Cardiac fibroblast (primary cell): ENCODE measurements at places on chromosomes 1 and 21.

DNA sequence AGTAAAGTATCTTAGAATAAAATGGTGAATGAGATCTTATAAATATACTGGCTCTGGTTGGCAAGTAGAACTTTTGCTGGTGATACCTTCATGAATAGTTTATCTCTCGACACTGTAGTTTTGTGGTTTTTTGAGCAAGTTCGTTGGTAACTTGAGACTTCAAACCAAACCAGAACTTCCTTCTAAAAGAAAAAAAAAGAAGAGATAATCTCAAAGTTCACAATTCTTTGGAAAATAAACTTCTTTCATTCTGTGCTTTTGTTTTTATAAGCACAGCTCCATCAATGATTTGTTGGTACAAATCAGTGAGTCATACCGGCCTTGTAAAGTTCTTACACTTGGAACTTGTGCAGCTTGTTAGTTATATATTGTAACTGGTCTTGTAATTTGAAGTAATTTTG is 2.3 kb downstream of the HIPK1 start:
- DNase-seq, result peak; percentile 65

GRCh38 chr1:37113285-37113997 is 79.1 kb upstream of the GRIK3 start:
- no peak for DNase-seq

DNA sequence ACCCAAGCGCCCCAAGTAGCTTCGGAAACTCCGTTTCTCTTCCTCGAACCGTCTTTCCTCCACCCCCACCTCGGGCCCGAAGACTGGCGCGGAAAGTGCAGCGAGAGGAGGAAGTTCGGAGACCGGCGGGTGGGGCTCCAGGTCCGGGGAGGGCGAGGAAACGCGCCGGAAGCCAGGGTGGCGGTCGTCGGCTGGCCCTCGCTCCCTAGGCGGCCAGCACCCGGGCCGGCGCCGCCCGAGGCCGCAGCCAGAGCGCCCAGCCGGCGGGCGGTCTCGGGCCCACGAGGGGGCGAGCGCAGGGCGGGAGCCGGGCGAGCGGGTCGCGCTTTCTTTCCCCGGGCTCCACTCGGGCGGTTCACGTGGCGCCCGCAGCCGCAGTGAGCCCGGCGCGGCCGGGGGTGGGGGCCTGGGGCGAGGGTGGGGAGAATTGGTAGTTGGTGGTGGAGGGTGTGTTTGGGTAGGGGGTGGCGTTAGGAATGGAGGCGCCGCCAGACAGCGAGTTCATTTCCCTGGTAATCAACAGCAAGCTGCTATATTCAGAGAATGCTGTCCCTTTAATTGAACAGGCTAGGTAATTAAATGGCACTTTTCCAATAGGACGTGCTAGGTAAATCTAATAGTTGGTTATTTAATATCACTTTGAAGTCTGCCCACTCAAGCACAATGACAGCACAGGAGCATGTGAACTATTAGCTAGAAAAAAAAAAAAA is 6.7 kb downstream of the LMO4 start:
- peak; percentile 51 for DNase-seq

- peak; percentile 13 for DNase-seq
These were observed 20.0 kb downstream of the SERTAD4 start for GRCh38 chr1:210252621-210253051.

- DNase-seq, result no peak
These were observed 31.4 kb downstream of the STPG1 start for GRCh38 chr1:24382165-24382577.

GRCh38 chr1:109133815-109134214 is 19.9 kb downstream of the ELAPOR1 start:
- DNase-seq, result no peak

DNA sequence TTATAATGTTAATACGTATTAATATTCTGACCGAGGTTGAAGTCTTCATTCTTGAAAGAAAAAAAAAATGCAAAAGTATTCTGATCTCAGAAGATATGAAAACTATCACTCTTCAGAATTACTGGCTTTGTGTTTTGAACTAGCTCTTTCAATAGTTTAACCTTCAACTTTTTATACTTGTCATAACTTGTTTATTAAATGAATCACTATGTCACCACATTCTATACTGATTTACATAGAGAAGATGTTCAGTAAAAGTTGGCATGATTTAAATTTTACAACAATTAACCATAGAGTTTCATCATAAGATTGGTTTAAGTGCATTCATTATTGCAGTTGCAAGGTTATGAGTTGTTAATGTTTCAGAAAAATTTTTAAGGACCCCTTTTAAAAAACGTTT is 57.3 kb downstream of the HS2ST1 start:
- no peak for DNase-seq

DNA sequence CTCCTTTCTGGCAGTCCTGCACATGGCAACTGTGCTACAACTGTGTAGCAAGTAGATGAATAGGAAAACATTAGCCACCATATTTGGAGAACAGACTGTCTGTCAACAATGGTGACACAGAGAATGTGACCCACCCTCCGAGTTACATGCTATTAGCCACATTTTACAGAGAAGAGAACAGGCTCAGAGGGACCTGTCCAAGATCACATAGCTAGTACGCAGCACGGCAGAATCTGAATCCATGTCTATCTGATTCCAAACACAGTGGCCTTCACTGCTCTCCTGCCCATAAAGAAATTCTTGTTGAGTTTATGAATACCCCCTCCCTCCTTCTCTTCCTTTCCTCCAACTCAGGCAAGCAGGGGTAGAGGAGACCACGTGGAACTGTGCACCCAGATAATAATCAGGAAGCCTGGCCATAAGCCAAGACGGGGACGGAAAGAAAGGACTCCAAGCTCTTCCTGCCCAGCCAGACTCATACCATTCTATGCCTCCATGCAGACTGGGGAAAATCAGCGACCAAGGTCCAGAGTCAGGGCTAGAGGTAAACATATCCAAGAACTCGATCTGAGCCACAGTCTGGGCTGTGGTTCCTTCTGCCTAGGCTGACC is 78.8 kb downstream of the TRABD2B start:
- DNase-seq, result no peak

DNA sequence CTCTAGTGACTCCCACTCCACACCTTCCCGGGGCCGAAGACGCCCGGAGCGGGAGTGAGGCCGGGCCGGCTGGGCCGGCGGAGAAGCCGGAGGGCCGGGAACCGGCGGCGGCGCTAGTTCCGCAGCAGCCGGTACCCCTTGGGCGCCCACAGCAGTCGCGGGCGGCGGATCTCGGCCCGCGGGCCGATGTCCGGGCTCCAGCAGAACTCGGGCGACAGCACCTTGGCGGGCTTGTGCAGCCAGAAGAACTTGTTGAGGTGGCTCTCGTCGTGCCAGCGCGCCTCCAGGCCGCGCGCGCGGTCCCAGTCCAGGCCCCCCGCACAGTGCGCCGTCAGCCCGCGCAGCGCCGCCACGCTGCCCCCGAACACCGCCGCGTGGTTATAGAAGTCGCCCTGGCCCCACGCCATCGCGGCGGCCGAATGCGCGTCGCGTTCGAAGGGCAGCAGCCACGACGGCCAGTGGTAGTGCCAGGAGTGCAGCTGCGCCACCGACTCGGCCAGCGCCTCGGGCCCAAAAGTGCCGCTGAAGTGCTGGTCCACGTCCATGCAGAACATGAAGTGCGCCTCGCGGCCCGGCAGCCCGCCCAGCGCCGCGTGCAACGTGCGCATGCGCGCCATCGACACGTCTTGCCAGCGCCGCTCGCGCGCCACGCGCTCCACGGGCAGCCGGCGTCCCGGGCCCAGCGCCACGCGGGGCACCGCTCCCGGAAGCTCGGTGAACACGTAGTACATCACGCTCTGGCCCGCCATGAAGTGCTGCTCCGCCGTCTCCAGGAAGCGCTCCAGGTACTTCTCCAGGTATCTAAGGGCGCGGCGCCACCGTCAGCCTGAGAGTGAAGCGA is 14.0 kb downstream of the A3GALT2 start:
- no peak for DNase-seq

DNA sequence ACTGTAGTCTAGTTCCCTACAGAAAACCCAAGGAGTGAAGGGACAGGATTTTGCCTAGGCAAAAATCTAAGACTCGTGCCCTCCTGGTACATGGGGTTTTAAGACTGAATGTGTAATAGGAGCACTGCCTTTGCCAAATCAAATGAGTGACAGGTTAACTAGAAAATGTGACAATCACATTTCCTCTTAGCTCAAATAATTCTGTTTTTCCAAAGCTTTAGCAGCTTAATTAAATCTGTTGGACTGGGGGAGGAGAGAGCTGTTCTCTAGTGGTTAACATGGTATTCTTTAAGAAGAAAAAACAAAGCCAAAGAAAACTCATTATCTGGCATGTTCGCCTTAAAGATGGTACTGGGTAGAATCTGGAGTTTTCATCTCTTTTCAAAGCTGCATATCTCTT is 12.6 kb downstream of the FNDC5 start:
- DNase-seq, result no peak

DNA sequence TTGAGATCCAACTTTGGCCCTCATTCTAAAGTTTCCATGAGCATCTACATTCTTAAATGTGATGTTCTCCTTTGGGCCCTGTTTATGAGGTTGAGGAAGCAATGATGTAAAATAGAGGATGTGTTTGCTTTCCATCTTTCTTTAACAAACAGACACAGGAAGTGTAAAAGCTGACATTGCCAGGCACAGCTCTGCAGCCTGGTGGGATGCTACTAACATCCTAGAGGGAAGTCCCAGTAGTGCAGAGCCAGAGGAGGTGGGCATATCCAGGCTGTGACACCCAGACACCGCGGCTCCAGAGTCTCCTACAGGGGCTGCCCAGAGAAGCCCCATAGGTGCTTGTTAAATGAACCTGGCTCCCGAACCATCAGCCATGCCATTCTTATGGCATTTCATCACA is 16.2 kb downstream of the OLFML2B start:
- no peak for DNase-seq

DNA sequence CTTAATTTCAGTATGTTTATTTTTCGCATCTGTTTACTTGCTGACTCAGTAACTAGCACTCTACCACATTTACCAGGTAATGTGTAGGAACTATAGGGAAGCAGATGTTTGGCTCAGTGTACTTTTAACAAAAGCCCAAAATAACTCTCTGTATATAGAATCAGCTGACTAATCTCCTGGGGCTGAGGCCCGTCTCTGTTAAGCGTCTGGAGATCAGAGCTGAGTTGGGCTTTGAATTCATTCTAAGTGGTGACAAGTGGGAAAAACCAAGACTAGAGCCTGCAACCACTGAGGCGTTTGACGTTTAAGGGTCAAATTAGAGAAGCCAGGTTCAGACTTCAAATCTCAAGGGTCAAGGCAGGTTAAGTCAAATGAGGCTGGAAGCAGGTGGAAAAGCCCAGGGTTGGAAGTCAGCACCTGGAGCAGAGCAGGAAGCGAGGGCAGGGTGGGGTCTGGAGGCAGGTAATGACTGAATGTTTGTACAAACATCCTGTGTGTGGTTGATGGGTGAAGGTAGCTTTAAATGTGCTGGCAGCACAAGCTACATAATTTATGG is 56.8 kb upstream of the LYST start:
- DNase-seq, result peak; percentile 61

DNA sequence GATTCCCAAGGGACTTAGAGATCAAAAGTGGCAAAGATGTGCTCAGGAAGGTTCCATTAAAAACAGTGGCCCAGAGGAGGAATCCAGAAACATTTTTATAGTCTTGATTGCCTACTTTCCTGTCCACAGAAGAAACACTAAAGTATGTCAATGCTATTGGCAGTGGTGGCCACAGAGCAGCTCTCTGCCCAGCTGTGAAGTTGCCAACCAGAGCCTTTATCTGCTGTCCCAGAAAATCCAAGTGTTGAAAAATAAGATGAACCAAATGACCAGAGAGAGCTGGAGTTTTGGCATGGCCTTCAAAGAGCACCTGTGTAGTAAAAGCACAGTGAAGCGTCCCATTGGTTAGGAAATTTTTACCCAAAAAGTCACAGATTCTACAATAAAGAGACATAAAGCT is 181.2 kb downstream of the TGFBR3 start:
- no peak for DNase-seq

DNA sequence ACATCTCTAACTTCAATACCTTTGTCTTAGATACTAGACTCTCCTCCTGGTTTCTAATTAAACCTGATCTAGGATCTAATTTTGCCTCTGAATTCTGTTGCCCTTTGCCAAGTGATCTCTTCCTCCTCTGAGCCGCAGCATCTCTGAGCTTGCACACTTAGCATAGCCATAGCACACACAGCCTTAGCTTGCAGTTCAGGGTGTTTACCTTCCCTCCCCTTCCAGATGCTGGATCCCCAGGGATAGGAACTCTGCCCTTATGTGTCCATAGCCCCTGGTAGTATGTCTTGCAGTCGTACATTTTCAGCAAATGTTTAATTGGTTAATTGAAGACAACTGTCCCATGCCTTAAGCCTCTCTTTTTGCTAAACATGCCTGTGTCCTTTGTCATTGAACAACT is 30.3 kb downstream of the SELL start:
- DNase-seq, result no peak

- DNase-seq, result no peak
These were observed 63.9 kb upstream of the GRIK3 start for GRCh38 chr1:37098237-37098636.

- no peak for DNase-seq
These were observed 27.7 kb upstream of the DMBX1 start for GRCh38 chr1:46461809-46462448.

DNA sequence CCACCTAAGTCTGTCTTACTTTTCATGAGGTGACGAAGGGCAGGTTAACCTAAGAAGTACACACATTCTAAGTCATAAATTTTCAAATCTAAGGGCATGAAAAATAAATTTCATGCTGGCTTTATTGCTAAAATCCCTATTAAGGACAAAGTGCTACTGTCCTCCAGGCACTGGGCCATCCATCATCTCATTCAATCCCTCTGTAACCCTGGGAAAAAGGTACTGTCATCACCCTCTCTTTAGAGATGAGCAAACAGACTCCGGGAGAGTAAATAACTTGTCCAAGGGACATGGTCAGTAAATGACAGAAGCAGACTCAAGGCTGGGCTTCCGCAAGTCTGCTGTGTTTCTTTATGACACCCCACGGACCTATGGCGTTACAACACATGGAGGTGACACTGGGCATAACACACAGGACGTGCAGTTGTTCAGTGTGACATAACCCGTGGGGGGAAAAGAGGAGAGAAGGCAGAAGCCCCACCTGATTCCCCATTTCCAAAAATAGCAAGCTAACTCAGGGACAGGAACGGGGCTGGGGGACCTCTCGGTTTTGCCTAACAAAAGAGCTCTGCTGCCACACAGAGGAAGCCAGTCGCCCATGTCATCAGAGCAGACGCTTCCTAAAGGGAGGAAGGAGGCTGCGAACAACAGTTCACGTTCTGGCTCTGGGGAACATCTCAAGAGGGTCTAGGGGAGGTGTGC is 12.5 kb upstream of the SRM start:
- DNase-seq, result no peak

DNA sequence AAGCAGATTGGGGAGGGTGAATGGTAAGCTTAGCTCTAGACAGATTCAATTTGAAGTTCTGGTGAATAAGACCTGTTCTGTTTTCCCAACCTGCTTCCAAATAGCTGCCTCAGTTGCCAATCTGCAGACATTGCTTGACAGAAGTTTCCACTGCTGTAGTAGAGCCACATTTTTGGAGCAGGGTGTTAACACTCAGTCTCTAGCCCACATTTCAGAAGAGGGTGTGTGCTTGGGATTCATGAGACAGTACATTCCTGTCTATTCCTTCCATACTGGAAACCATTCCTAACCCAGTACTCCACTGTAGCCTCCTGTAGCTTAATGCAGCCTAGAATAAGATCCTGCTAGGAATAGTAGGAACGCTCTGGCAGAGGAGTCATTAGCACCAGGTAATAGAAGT is 450.5 kb downstream of the NUF2 start:
- DNase-seq, result no peak

- DNase-seq, result peak; percentile 64
These were observed 19.2 kb upstream of the ID3 start for GRCh38 chr1:23578311-23578996.

GRCh38 chr1:201127755-201128455 is 921 bp upstream of the ASCL5 start:
- DNase-seq, result peak; percentile 9
